ENCODE measurements at places on chromosomes 16 and 17. TPM values are rescaled to one million over a fixed set of nuclear protein-coding genes. Genes with fewer than 3 reads are reported as not detected.
A peak's percentile ranks its signal among the peaks of the same experiment; 100 is the strongest.

GRCh38 chr17:67068999-67069398, 24.6 kb downstream of the CACNG1 start:
- DNase-seq: no peak

- no peak for DNase-seq
These were observed 6.2 kb downstream of the RBFOX1 start for GRCh38 chr16:7338826-7339225.

DNA sequence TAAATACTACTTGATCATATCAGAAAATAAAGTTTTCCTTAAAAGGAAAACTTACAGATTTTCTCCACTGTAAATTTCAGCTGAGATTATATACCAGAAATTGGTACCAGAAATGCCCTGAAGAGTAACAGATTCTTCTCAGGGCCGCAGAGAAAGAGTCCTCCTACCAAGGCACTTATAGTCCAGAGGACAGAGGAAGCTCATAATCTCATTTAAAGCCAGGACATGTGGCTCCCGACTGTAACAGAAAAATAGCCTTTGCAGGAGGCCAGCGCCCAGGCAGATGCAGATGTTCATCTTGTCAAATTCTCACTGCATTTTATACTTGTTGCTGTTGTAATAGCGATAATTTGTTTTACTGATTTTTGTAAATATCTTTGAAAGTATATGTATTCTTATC, 43.7 kb downstream of the TNRC6C start:
- DNase-seq: no peak

DNA sequence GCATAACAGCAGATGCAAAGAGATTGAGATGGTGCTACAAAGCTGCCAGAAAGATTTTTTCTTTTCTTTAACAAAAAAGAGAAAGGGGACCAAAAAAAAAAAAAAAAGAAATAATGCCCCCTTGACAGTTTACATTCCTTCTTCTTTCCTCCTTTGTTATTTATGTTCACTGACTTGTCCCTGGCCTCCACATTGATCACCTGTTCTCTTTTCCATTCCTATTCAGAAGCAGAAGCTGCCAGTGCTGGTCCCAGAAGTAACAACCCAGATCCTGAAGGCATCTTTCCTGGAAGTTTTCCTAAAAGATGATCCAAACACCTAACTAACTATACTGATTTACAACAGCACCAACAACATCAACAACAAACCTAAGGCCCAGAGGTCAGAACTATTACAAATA, 728.1 kb downstream of the KCNJ2 start:
- no peak for DNase-seq

The KIF2B gene
- polyA plus RNA-seq: not detected

The ODAD4 gene
- polyA plus RNA-seq: 0.40 TPM

- peak; percentile 52 for DNase-seq
These were observed 194.5 kb downstream of the RPTOR start for GRCh38 chr17:80738987-80739730.

DNA sequence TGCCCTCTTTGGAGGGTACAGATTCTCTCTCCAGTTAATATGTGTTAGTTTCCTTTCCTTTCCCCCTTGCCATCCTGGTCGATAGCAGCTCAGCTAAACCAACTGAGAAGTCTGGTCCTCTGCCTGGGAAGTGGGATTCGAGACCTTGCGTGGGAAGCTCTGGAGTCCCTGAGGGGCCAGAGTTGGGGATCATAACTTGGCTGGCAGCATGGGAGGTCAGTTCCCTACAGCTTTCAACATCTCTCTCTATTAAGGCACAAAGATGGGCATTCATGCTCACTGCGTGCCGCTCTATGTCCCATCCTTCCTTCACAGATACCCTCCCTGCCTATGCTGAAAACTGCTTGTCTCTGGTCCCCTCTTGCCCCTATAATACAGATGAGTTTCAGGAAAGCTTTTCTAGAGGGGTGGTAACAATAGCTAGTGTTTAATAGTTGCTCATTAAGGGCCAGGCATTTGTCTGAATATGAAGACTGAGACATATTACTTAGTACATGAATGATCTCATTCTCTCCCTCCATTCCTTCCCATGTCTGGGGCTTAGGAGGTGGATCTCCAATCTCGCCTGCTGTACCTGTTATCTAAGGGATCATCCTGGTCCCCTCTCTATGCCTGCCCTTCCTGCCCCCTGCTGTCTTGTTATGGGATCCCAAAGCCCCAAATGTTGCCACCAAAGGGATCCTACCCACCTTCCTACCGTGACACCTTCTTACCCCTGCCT, 10.8 kb downstream of the THRA start:
- DNase-seq: no peak

Data from naive thymus-derived CD4-positive, alpha-beta T cell (primary cell).